KG1 (cell line): ENCODE measurements at places on chromosomes 7 and 10.

DNA sequence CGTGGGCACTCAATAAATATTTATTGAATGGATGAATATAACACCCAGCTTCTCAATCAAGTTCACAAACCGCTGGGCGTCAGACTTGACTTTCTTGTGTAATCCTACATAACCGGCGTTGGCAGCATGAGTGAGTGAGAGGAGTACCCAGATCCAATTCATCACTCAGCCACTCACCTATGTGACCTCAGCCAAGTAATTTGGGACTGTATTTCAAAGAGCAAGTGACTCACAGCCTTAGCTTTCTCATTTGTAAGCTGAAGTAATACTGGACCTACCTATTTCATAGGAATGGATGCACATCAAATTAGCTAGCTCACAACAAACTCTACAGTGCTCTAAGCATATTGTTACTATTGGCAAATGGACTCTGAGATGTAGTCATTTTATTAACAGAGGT, 53.8 kb upstream of the FAM204A start:
- no peak for DNase-seq

DNA sequence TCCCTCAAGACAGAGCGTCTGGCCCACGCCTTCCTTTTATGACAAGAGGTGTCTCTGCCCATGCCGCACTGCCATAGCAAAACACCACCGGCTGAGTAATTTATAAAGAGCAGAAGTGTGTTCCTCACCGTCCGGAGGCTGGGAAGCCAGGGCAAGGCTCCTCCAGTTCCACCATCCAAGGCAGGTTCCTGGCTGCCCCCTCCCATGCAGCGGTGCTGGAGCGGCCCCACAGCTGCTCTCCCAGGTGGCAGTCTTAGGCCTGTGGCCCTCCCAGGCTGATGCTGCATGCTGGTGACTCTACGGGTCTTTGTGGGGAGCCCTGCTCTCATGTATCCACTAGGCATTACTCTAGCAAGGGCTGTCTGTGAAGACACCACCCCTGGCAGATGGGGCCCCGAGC, 113.1 kb downstream of the TCERG1L start:
- DNase-seq: no peak

DNA sequence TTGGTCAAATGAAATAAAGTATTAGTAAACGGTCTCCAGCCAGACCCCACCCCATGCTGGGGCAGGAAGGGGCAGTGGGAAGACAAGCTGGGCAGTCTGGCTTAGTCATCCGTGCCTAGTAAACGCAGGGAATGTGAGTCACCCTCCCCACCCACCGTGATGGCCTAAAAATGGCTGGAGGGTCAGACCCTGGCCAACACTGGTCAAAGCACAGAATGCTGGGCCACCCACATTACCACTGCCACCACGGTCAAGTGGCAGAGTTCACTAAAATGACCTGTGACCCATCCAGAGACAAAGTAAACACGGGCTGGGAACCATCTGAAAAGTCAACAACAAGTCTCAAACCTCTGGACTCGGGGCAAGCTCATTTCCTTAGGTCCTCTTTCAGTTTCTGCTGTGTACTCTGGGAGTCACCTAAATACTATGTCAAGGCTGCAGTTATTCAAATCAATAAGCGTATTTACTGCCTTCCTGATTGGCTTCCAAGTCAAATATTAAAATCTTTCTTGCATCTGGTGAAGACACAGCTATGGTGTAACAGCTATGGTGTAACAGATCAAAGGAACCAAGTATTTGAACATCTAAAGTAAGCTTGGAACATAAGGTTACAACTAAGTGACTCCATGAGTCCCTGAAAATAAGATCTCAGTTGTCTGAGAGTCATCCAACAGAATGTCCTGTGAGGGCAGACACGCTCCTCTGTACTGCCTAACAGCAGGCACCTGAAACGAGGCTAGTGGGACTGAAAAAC, 3.0 kb downstream of the ZFAND2A start:
- no peak for DNase-seq

- DNase-seq: no peak
These were observed 93.8 kb upstream of the GNA12 start for GRCh38 chr7:2937701-2938513.

DNA sequence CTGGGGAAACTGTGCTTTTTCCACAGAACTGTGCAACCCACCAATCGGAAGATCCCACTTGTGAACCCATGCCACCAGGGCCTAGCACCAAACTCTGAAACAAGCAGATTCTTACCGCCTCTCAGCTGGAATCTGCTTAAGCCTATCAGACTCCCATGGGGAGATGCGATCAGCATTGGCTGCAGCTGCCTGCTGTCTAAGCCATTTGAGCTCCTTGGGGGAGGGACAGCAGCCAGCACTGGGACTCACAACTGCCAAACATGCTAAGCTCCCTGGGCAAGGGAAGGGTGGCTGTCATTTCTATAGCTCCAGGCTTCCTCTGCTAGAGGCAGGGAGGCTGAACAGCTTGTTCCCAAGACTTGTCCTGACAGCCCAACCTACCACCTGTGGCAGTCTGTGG, 283.8 kb downstream of the CDK14 start:
- no peak for DNase-seq

DNA sequence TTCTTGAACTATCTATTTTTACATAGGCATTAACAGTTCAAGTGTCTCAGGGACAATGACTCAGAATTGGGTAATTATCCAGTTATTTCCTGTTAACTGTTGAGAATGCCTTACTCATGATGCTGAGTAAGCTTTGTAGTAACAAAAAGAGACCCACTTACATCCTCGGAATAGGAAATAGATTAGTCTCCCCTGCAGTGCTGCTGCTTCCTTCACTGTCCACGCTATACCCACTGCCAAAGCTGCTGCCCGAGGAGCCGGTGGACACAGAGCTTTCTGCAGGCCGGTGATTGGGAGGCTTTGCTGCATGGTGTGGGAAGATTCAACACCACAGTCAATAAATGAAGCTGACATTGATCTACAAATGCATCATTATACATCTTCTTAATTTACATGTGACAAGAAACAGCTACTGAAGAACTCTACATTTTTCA, 357.1 kb downstream of the PCLO start:
- no peak for DNase-seq

- DNase-seq: no peak
These were observed 47.3 kb downstream of the PIP4K2A start for GRCh38 chr10:22667093-22667480.

DNA sequence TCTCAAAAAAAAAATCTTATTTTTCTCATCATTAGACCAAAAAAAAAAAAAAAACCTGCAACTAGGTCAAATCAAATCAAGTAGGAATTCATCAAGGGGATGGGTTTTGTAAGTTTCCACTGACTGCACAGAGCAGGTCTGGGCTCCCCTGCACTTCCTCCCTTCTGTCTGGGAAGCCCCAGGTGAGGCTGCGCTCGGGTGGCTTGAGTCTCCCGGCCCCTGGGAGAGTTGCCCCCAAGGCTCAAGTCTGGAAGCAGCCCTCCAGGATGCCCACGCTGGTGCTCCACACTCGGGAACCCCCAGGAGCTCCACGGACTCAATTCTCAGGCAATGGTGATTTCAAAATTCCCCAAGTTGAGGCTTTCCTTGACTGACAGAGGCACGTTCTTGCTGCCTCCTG, 41.7 kb upstream of the RBM33 start:
- no peak for DNase-seq

GRCh38 chr7:71615017-71615416, 483.1 kb downstream of the GALNT17 start:
- no peak for DNase-seq

DNA sequence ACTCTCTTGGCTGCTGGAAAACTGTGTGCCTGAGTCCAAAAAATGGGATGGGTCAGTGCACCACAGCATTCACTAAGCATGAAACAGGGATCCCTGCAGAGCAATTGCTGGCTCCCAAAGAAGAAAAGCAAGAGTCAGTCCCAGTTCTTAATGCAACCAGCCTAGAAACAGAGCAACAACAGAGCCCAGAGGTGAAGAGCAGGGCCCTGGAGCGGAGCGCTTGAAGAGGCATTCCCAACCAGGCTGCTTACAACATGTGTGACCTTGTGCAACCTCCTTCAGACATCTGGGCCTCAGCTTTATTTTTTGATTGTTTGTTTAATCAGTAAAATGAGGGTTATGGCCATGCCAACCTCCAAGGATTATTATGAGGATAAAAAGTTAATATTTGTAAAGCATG, 543.7 kb upstream of the COBL start:
- no peak for DNase-seq

DNA sequence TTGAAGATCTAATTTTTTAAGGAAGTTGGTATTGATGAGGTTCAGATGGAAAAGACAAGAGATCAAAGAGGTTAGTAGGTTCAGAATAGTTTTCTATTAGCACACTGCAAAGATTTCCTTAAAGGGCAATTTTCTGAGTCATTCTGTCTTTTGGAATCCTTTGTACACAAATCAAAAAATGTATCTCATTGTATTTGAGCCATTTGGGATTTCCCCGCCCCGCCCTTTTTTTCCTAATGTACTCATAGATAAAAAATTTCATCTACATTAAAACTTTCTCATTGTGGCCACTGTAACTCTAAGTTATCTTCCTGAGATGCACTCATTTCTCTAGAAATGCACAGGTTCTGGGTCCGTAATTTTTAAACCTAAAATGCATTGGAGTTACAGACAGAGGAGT, 12.1 kb downstream of the GIMAP6 start:
- DNase-seq: no peak

DNA sequence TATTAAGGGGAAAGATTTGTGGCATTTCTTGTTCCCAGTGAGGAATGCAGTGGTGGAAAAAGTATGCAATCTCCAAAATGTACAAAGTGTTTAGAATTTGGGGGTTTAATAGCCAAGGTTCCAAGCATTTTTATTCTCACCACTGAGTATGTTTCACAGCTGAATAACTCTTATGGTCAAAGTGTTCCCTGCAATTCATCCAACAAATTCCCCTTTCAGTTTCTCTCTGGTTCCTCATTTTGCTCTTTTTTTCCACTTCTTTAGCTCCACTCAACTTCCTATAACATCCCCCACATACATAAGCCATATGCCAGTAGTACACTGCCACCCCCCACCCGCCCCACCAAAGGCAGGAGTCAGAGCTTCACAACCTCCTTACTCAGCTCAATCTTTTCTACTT, 4.6 kb downstream of the HECW1 start:
- DNase-seq: no peak

- DNase-seq: no peak
These were observed 14.8 kb downstream of the ACBD5 start for GRCh38 chr10:27225642-27226257.

- DNase-seq: no peak
These were observed 6.1 kb upstream of the FGL2 start for GRCh38 chr7:77205706-77206105.

- no peak for DNase-seq
These were observed 15.8 kb downstream of the GLCCI1 start for GRCh38 chr7:7984424-7984823.
